ENCODE measurements at places on chromosomes 5 and 9. TPM values are rescaled to one million over a fixed set of nuclear protein-coding genes. Genes with fewer than 3 reads are reported as not detected.

OR1K1 gene
- total RNA-seq = not detected

RGP1 gene
- 7.4 TPM for total RNA-seq

PCDHGB3 gene
- not detected for total RNA-seq

DNA sequence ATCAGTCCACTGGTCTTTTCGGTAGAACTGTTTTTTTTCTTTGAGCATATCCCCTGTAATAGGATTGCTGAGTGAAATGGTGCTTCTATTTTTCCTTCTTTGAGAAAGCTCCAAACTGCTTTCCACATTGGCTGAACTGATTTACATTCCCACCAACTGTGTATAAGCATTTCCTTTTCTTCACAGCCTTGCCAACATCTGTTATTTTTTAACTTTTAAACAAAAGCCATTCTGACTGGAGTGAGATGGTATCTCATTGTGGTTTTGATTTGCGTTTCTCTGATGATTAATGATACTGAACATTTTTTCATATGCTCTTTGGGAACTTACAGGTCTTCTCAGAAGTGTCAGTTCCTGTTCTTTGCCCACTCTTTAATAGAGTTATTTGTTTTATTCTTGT, 764.7 kb downstream of the MTRR start:
- DNase-seq = no peak
- H3K36me3 ChIP-seq = no peaks in the 10 kb centered on the region
- H3K27me3 ChIP-seq = no peaks in the 10 kb centered on the region
